ENCODE measurements at places on chromosomes 6 and 20. TPM values are rescaled to one million over a fixed set of nuclear protein-coding genes. Genes with fewer than 3 reads are reported as not detected.

DNA sequence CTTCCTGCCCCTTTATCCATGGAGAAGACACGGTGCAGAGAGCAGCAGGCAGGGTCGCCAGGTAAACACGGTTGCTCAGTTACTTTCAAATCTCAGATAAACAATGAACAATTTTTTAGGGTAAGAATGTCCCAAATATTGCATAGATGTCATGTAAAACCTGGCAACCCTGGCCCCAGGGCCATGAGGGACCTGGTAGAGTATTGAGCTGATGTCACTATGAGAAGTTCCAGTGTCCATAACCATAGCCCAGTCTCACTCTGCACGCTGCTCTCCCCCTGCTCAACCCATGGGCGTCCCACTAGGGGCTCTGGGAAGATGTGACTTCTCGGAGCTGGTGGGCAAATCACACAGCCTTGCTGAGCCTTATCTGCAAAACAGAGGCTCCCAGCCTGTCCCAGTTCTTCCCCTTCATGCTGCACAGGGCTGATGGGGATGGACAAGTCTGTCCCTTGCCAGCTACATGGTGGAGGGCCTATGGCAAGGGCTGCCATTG lies 71.3 kb upstream of the TOP1 start:
- H3K27ac ChIP-seq = no peak overlapping the region
- no peaks in the 10 kb centered on the region for H3K36me3 ChIP-seq
- no peak overlapping the region for H3K4me3 ChIP-seq

- no peak for DNase-seq
- H3K4me3 ChIP-seq = no peak overlapping the region
- no peaks in the 10 kb centered on the region for H3K36me3 ChIP-seq
- H3K27ac ChIP-seq = no peak overlapping the region
- H3K4me1 ChIP-seq = no peaks in the 10 kb centered on the region
- no peaks in the 10 kb centered on the region for H3K27me3 ChIP-seq
Observed at GRCh38 chr6:4953440-4953839, 50.4 kb downstream of the RPP40 start.

GRCh38 chr20:2694519-2694918 lies 1.9 kb downstream of the EBF4 start:
- H3K27ac ChIP-seq = no peak overlapping the region
- no peak for DNase-seq
- no peak overlapping the region for H3K4me3 ChIP-seq
- H3K4me1 ChIP-seq = no peaks in the 10 kb centered on the region
- H3K36me3 ChIP-seq = no peaks in the 10 kb centered on the region

The HUS1B gene
- 0.74 TPM for total RNA-seq

DNA sequence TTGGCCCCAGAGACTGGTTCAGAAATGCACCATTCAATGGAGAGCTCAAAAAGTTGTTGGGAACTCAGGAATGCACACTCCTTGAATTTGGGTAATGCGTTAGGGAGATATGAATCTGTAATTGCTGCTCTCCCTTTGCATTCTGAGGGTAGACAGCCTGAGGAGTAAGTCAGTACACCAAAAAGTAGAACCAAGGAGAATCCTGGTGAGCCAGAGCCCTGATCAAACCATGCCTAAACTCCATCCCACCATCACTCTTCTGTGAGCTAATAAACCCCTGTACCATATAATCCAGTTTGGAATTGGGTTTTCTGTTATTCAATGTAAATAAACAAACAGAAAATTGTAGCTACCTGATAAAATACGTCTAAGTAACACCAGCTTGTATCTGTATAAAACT lies 90.2 kb downstream of the KIF16B start:
- H3K27me3 ChIP-seq = no peaks in the 10 kb centered on the region
- no peaks in the 10 kb centered on the region for H3K4me1 ChIP-seq
- no peak for DNase-seq
- no peak overlapping the region for H3K27ac ChIP-seq
- H3K36me3 ChIP-seq = no peaks in the 10 kb centered on the region

GRCh38 chr20:49043000-49043399 lies 3.1 kb upstream of the CSE1L start:
- H3K36me3 ChIP-seq = no peaks in the 10 kb centered on the region
- DNase-seq = no peak

DNA sequence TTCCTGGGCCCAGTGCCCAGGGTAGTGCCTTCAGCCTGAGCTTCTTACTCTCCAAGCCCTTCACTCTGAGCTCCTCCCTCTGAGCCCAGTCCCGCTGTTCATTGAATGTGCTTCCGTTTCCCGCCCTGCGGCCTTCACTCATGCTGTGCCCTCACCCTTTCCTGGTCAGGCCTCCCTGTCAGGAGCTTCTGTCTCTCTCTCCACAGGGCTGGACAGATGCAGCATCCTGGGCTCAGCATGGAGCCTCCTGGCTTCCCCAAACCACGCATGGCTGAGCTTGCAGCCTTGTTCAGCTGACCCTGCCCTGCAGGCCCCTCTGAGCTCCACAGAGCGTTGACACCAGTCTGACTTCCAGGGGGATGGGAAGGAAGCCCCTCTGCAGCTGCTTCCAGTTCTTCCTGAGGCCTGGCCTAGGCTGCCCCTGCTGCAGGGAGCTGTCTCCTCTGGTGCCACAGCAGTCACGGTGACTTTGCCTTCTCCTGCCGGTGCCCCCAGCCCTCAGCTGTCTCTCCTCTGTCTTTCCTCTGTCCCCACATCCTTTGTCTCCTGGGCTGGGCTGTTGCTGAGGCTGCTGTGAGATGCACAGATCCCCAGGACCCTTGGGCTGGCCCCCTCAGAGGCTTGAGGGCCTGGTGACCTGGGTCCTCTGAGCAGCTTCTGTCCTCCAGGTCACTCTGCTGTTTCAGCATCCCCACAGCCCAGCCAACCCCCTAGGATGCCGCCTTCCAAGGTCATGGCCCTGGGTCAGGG lies 7.9 kb upstream of the MYT1 start:
- DNase-seq = no peak
- H3K27me3 ChIP-seq = no peaks in the 10 kb centered on the region
- H3K4me1 ChIP-seq = no peaks in the 10 kb centered on the region
- H3K27ac ChIP-seq = no peak overlapping the region
- no peaks in the 10 kb centered on the region for H3K36me3 ChIP-seq

The LTB gene
- 3.7 TPM for total RNA-seq

The PNPLA1 gene
- total RNA-seq = not detected

The SOD2 gene
- total RNA-seq = 180 TPM

- H3K27me3 ChIP-seq = no peaks in the 10 kb centered on the region
- H3K4me1 ChIP-seq = no peaks in the 10 kb centered on the region
- no peak overlapping the region for H3K27ac ChIP-seq
- DNase-seq = no peak
- H3K36me3 ChIP-seq = no peaks in the 10 kb centered on the region
Observed at GRCh38 chr6:96436398-96436797, 85.2 kb upstream of the UFL1 start.

The ZSCAN12 gene
- 3.2 TPM for total RNA-seq

DNA sequence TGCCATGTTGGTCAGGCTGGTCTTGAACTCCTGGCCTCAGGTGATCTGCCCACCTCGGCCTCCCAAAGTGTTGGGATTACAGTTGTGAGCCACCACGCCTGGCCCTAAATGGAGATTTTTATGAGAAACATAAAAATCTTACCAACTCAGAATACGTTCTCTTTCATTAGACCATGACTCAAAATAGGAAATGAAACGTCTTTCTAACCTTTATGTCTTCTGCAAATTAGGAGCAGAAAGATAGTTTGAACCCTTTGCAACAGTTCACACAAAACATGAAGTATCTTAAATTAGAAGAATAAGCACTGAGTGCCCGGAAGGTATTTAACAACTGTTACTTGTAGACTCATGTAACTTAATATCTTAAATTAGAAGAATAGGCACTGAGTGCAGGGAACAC lies 48.3 kb downstream of the AHI1 start:
- H3K4me3 ChIP-seq = no peak overlapping the region
- no peak overlapping the region for H3K27ac ChIP-seq
- H3K36me3 ChIP-seq = peaks cover 5% of the 10 kb centered on the region
- DNase-seq = no peak
- H3K27me3 ChIP-seq = no peaks in the 10 kb centered on the region

DNA sequence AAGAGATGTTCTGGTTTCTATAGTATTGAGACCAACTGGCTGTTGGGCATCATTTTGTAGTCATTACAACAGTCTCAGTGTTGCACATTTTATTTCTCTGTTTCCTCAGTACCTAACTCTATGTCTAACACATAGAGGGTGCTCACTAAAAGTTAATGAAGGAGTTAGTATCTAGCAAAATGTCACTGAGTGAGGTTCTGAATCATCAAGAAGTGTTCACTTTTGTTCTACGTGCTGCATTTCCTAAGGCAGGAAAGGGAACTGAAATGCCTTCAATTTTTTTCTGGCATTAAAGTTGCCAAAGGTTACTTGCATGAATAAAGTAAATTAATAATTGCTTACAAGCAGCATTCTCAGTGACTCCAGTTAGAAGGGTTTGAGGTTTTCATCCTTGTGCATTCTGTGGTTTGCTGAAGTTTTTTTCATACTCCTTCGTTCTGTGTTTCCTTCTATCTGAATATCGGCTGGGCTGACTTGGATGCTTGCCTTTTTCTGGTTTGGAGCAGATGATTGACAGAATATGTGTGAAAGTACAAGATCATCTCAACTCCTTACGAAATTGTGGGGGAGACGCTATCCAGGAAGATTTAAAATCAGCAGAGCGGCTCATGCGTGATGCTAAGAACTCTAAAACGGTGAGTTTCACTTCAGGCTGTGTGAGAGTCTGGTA lies 114.5 kb upstream of the SCGN start:
- no peak for DNase-seq
- no peak overlapping the region for H3K4me3 ChIP-seq
- H3K36me3 ChIP-seq = no peaks in the 10 kb centered on the region
- H3K27me3 ChIP-seq = no peaks in the 10 kb centered on the region
- no peak overlapping the region for H3K27ac ChIP-seq
- no peaks in the 10 kb centered on the region for H3K4me1 ChIP-seq

DNA sequence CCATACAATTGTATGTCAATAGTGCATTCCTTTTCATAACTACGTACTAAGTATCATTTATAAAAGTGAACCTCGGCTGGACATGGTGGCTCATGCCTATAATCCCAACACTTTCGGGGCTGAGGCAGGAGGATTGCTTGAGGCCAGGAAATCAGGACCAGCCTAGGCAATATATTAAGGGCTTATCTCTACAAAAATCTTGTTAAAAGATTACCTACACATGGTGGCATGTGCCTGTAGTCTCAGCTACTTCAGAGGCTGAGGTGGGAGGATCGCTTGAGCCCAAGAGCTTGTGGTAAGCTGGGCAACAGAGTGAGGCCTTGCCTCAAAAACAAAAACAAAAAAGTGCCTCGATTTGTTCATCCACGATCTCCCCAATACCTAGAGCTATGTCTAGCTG lies 449.7 kb upstream of the SULF2 start:
- H3K4me3 ChIP-seq = no peak overlapping the region
- H3K36me3 ChIP-seq = no peaks in the 10 kb centered on the region
- no peak overlapping the region for H3K27ac ChIP-seq
- no peak for DNase-seq
- no peaks in the 10 kb centered on the region for H3K4me1 ChIP-seq

DNA sequence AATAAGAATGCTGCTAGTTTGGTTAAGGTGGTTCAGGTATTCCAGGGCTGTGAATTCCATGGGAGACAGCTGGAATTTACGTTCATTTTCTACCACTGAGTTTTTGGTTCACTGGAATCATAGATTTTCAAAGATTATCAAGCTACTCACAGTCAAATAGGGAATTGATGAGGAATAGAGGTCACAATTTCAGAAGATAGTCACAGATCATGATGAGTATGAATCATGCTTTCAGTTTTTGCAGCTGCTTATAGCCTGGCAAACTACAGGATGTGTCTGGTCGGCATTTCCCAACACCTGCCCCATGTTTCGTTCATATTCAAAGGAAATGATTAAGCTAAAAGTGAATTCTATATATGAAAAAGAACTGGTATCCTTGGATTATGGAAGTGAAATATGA lies 58.7 kb downstream of the BCKDHB start:
- H3K27ac ChIP-seq = no peak overlapping the region
- no peak overlapping the region for H3K4me3 ChIP-seq
- H3K4me1 ChIP-seq = no peaks in the 10 kb centered on the region
- no peak for DNase-seq
- no peaks in the 10 kb centered on the region for H3K27me3 ChIP-seq

Measured in Panc1 (cell line).